ENCODE measurements at places on chromosomes 6 and 20. TPM values are rescaled to one million over a fixed set of nuclear protein-coding genes. Genes with fewer than 3 reads are reported as not detected.

DNA sequence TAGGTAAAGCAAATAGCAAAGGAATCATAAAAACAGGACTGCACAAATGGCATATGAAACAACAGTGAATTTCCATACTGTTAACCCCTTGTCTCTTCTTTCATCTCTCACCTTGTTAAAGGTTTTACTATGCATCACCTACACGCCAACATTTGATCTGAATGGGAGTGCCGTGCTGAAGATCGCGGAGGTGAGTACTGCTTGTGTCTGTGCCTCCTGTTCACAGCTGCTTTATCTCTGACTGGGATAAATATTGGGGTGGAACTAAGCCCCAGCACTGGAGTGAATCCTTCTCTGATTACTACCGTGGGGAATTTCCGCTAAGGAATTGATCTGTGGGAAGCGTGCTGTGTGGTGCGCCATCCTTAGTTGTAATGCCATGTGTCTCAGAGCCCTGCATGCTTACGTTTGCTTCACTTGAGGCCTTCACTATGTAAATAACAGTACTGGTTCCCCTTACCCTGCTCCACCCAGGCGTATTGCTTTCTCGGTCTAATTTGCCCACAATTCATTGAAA lies 11.4 kb upstream of the PBOV1 start:
- H3K36me3 ChIP-seq: no peaks in the 10 kb centered on the region
- no peaks in the 10 kb centered on the region for H3K4me1 ChIP-seq
- H3K27ac ChIP-seq: no peak overlapping the region
- no peaks in the 10 kb centered on the region for H3K27me3 ChIP-seq

SLC2A10 gene
- 12.7 TPM for total RNA-seq

HM13 gene
- total RNA-seq: 399 TPM

DNA sequence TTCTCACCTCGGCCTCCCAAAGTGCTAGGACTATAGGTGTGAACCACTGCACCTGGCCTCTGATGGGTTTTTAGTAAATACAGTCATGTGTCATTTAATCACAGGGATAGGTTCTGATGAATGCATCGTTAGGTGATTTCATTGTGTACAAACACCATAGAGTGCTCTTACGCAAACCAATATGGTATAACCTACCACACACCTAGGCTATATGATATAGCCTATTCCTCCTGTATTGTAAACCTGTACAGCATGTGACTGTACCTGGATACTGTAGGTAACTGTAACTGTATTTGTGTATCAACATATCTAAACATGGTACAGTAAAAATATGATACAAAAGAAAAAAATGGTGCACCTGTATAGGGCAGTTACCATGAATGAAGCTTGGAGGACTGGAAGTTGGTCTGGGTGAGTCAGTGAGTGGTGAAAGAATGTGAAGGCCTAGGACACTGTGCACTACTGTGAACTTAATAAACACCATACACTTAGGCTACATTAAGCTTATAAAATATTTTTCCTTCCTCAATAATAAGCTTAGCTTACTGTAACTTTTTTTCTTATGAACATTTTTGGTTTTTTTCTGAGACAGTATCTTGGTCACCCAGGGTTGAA lies 10.0 kb downstream of the BICRAL start:
- H3K4me1 ChIP-seq: no peaks in the 10 kb centered on the region
- no peak overlapping the region for H3K27ac ChIP-seq
- H3K27me3 ChIP-seq: no peaks in the 10 kb centered on the region

DNA sequence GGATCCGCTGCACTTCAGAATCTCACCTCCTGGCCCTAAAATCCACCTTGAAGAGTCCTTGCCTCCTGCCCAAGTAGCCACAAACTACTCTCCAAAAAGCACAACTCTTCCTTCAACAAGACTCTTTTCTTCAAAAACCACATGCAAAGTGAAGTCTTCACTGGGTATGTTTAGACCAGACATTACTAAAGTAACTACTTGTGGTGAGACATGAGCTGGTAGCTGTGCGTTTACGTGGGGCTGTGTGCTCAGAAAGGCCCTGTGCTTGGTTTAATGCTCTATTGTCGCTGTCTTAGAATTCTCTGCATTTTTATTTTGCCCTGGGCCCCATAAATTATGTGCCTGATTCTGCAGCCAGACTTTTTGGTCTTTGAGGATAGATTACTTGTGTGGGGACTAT lies 104.4 kb upstream of the HDAC2 start:
- DNase-seq: no peak
- H3K27me3 ChIP-seq: no peaks in the 10 kb centered on the region
- H3K36me3 ChIP-seq: no peaks in the 10 kb centered on the region
- no peak overlapping the region for H3K4me3 ChIP-seq
- no peak overlapping the region for H3K27ac ChIP-seq
- no peaks in the 10 kb centered on the region for H3K4me1 ChIP-seq

- no peaks in the 10 kb centered on the region for H3K36me3 ChIP-seq
- peaks cover 10% of the 10 kb centered on the region for H3K4me1 ChIP-seq
- no peak overlapping the region for H3K27ac ChIP-seq
- H3K27me3 ChIP-seq: peaks cover 28% of the 10 kb centered on the region
- H3K4me3 ChIP-seq: no peak overlapping the region
Measured at GRCh38 chr6:89562093-89562973, 76.2 kb downstream of the LYRM2 start.

GSTA3 gene
- not detected for total RNA-seq

DNA sequence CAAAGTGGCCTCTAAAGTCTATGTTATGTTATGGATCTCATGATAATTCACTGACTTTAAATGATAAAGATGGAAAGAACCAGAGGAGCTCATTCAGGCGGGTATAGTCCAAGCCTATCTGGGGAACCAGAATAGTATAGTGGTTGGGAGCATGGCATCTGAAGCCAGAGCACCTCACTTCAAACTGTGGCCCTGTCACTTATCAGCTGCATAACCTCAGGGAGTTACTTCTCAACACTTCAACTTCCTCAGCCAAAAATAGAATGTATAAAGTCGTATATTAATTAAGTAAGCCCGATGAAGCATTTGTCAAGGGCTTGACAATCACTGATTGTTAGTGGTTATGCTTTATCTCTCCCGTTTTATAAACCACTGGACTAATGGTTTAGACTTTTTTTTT lies 112.7 kb downstream of the RTN4IP1 start:
- H3K36me3 ChIP-seq: no peaks in the 10 kb centered on the region
- no peak for DNase-seq
- no peak overlapping the region for H3K27ac ChIP-seq
- peaks cover 6% of the 10 kb centered on the region for H3K27me3 ChIP-seq

DNA sequence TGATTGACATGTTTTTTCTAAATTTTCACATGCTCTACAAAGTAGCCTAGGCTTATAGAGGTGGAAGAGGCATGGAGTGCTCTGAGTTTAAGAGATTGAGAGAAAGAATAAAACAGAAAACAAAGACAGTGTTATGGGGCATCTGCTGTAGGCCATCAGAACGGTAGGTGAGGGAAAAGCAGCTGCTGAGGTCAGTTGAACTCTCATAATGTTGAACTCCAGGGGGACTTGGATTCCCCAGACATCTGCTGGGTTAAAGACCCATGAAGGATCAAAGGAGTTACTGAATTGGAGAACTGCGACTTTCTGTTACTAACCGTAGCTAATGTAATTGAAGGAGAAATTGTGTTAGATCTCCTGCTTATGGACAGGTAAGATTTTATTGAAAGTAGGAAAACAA lies 333.9 kb downstream of the TFAP2B start:
- H3K36me3 ChIP-seq: no peaks in the 10 kb centered on the region
- no peak overlapping the region for H3K27ac ChIP-seq
- no peaks in the 10 kb centered on the region for H3K4me1 ChIP-seq
- H3K27me3 ChIP-seq: no peaks in the 10 kb centered on the region
- DNase-seq: no peak

GRCh38 chr20:6623989-6624388 lies 143.5 kb upstream of the BMP2 start:
- no peaks in the 10 kb centered on the region for H3K36me3 ChIP-seq
- no peak for DNase-seq
- H3K27ac ChIP-seq: no peak overlapping the region
- no peaks in the 10 kb centered on the region for H3K27me3 ChIP-seq
- H3K4me1 ChIP-seq: no peaks in the 10 kb centered on the region

DNA sequence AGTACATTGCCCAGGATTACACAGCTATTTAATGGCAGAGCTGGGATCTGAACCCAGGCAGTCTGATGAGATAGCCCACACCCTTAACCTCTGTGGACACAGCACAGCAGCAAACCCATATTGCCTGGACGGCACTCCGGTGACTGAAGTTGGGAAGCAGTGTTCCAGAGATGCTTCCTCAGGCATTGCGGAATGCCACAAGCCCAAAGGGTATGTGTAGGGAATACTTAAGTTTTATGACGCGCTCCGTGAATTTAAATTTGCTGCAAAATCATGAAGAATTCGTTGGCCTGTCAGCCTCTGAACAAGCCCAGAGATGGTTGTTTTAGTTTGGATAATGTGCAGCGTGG lies 46.4 kb downstream of the PSMG4 start:
- no peaks in the 10 kb centered on the region for H3K27me3 ChIP-seq
- H3K4me3 ChIP-seq: no peak overlapping the region
- H3K27ac ChIP-seq: no peak overlapping the region
- DNase-seq: no peak
- H3K36me3 ChIP-seq: no peaks in the 10 kb centered on the region

GRCh38 chr20:51627586-51627985 lies 85.1 kb upstream of the NFATC2 start:
- peaks cover 3% of the 10 kb centered on the region for H3K36me3 ChIP-seq
- no peak for DNase-seq
- no peaks in the 10 kb centered on the region for H3K27me3 ChIP-seq
- H3K27ac ChIP-seq: no peak overlapping the region

DNA sequence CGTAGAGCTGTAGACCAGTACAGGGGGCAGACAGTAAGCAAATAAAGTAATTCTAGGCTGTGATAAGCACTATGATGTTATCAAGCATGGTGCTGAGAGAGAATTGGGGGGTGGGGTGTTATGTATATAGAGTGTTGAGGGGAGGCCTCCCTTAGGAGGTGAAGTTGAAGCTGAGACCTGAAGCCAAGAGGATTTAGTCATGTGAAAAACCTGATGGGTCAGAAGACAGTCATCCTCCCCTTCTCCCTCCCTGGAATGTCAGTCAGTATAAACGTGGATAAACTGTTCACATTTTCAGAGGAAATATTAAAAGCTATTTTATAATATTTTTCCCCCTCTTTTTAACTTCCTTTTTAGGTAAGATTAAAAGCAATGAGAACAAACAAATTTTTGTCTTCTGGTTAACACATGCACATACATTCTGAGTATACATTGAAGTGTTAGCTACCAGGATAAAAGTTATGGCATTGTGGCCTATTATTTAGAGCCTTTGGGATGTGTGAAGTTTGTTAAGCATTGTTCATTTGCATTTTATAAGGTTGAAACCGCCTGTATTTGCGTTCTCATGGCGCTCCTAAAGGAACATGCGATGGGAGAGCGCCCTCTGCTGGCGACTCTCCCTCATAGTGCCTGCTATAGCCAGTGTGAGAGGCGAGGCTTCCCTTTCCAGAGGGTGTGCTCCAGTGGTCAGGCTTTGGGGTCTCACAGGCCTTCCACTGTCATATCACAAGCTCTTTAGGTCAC lies 35.4 kb upstream of the MAPK13 start:
- no peak overlapping the region for H3K4me3 ChIP-seq
- peak; percentile 27 for DNase-seq
- no peaks in the 10 kb centered on the region for H3K27me3 ChIP-seq
- H3K36me3 ChIP-seq: peaks cover 28% of the 10 kb centered on the region
- H3K27ac ChIP-seq: no peak overlapping the region

- no peak for DNase-seq
- H3K4me1 ChIP-seq: no peaks in the 10 kb centered on the region
- H3K4me3 ChIP-seq: no peak overlapping the region
- no peak overlapping the region for H3K27ac ChIP-seq
Measured at GRCh38 chr6:50884364-50884763, 65.7 kb downstream of the TFAP2B start.

DNA sequence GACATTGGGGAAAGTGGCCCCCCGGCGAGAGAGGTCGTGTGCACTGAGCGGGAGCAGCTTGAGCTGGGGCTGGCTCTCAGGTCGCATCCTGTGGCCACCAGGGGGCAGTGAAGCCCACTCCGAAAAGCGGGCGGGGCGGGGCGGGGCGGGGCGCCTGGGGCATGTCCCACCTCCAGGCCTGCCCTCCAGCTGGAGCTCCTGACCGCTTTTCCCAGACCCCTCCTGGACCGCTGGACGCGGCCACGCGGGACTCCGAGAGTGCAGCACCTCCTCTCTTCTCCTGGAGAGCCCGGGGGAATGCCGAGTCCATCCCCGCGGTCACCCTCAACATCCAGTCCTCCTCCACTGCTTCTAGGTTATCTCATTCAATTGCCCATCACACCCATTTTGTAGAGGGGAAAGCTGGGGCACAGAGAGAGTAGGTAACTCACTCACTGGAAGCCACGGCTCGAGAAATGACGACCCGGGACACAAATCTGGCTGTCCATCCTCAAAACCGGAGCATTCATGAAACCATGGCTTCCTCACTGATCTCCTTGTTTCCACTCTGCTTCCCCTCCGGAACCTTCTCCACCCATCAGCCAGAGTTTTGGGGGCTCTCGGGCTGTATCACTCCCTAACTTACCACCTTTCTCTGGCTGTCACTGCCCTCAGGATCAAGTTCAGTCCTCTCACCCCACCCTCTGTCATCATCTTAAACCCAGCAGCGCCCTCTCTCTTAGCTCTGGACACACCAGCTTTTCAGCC lies 24.1 kb downstream of the COX4I2 start:
- peak; percentile 44 for DNase-seq
- H3K4me3 ChIP-seq: peak overlapping the region; percentile 41
- peak overlapping the region; percentile 47 for H3K27ac ChIP-seq
- peaks cover 11% of the 10 kb centered on the region for H3K4me1 ChIP-seq
- H3K36me3 ChIP-seq: peaks cover 13% of the 10 kb centered on the region

GRCh38 chr20:19824861-19825260 lies 66.8 kb downstream of the RIN2 start:
- no peak for DNase-seq
- no peaks in the 10 kb centered on the region for H3K27me3 ChIP-seq
- no peak overlapping the region for H3K4me3 ChIP-seq
- H3K36me3 ChIP-seq: no peaks in the 10 kb centered on the region

All from astrocyte (in vitro differentiated cells and primary cell).